ENCODE measurements at places on chromosomes 16 and 17. TPM values are rescaled to one million over a fixed set of nuclear protein-coding genes. Genes with fewer than 3 reads are reported as not detected.

USP43 gene
- total RNA-seq: 0.50 TPM

KRTAP9-2 gene
- total RNA-seq: not detected

MARVELD3 gene
- total RNA-seq: not detected

PPM1D gene
- 4.7 TPM for total RNA-seq

ADCY9 gene
- 14.3 TPM for total RNA-seq

TBC1D3E gene
- not detected for total RNA-seq

BLTP2 gene
- total RNA-seq: 76.0 TPM

OR1A1 gene
- not detected for total RNA-seq

PLA2G10 gene
- total RNA-seq: not detected

SOX15 gene
- total RNA-seq: 2.4 TPM

NXPH3 gene
- not detected for total RNA-seq

CCL8 gene
- not detected for total RNA-seq

NOMO2 gene
- 83.6 TPM for total RNA-seq

SLC35G3 gene
- not detected for total RNA-seq

HBA2 gene
- 1.6 TPM for total RNA-seq

CACNA1G gene
- total RNA-seq: under 0.01 TPM

CCDC200 gene
- total RNA-seq: not detected

KIF2B gene
- not detected for total RNA-seq

MILR1 gene
- total RNA-seq: 9.2 TPM

CARHSP1 gene
- 221 TPM for total RNA-seq

CAPN15 gene
- 32.6 TPM for total RNA-seq
